Astrocyte of the hippocampus (primary cell): ENCODE measurements at places on chromosomes 2 and 18.

DNA sequence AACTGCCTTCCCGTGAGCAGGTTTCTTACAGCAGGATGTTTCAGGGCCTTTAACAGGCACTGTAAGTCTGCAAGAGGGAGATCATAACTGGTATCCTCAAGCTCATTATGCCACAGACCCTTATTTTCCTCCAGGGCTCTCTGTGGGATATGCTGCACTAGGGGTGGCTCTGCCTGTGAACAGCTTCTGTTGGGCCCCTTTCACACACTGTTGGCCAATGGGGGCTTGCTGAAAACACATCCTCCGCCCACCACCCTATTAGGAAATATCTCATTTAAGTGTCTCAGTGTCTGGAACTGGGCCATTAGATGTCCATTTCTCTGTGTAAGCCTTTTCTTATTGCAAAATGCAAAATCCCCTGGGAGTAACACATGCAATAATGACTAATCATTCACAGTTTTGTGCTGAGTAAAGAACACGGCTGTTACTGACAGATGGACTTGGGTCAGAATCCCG lies 414.3 kb upstream of the HS6ST1 start:
- DNase-seq, result peak; percentile 66

DNA sequence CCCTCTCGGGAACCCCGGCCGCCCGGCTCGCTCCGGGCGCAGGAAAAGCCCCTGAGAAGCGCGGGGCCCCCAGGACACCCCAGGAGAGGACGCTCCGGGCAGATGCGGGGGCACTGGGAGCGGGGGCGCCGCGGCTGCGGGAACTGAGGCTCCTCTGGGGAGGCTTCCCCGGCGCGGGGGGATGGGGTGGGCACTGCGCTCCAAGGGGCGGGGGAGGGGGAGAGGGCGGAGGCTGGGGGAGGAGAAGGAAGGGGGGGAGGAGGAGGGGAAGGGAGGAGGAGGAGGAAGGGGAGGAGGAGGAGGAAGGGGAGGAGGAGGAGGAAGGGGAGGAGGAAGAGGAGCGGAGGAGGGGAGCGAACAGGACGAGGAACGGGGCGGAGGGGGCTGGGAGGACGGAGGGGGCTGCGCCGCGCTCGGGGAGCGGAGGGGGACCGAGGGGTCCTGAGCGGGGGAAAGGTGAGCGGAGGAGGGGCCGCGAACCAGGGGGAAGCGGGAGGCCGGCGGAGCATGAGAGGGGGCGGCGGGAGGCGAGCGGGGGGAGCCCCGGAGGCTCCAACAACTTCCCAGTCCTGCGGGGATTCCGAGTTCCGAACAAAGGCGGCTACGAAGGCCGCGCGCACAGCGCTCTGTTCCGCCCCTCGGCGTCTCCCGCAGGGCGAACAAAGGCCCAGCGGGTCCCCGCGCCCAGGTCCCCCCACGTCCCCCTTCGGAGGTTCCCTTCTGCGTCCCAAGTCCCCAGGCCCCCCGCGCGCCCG lies 742 bp downstream of the PXDN start:
- DNase-seq, result peak; percentile 82

DNA sequence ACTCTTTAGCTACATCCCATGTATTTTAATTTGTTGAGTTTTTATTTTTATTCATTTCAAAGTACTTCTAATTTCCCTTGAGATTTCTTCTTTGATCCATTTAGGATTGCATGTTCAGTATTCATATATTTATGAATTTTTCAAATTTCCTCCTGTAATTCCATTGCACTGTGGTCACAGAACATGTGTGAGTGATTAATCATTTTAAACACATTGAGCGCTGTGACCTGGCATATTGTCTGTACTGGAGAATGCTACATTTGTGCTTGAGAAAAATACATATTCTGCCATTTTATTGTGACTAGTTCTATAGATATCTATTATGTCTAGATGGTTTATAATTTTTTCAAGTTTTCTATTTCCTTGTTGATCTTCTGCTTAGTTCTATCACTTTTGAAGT lies 353.7 kb downstream of the RAD51AP2 start:
- DNase-seq, result no peak

GRCh38 chr2:174522553-174522952 lies 35.7 kb upstream of the GPR155 start:
- no peak for DNase-seq

DNA sequence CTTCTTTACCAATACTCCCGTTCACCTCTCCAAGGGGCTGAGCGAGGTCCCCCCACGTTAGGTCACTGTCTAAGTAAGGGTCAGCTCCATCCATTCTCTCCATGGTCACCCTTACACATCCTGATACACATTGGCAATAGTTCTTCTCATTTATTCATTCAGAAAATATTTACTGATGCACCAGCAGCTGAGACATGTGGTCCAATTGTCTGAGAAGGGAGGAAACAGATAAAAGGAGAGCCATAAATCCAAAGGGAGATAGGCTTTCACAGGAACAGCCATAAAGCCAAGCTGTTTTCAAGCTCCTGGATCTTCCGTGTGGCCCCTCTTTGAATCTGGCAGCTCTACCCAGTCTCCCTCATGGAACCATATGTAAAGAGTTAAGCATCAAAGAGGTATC lies 121.2 kb downstream of the TXNL1 start:
- no peak for DNase-seq

- no peak for DNase-seq
Measured at GRCh38 chr18:62754026-62754425, 38.7 kb downstream of the PHLPP1 start.

GRCh38 chr2:132849118-132849517 lies 179.1 kb upstream of the LYPD1 start:
- peak; percentile 52 for DNase-seq

GRCh38 chr2:23292024-23292423 lies 93.0 kb upstream of the KLHL29 start:
- DNase-seq, result no peak

DNA sequence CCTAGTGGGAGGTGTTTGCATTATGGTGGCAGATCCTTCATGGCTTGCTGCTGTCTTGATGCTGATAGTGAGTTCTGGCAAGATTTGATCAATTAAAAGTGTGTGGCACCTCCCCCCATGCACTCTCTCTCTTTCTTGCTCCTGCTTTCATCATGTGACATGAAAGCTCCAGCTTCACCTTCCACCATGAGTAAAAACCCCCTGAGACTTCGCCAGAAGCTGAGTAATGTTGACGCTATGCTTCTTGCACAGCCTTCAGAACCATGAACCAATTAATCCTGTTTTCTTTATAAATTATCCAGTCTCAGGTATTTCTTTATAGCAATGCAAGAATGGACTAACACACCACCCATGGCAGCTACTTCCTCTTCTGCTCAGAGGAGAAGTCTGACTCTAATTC lies 2181.4 kb upstream of the PIK3C3 start:
- DNase-seq, result peak; percentile 49

- peak; percentile 43 for DNase-seq
Measured at GRCh38 chr18:71036783-71037182, 747.9 kb downstream of the SOCS6 start.

- no peak for DNase-seq
Measured at GRCh38 chr2:60337142-60337497, 216.3 kb downstream of the BCL11A start.

DNA sequence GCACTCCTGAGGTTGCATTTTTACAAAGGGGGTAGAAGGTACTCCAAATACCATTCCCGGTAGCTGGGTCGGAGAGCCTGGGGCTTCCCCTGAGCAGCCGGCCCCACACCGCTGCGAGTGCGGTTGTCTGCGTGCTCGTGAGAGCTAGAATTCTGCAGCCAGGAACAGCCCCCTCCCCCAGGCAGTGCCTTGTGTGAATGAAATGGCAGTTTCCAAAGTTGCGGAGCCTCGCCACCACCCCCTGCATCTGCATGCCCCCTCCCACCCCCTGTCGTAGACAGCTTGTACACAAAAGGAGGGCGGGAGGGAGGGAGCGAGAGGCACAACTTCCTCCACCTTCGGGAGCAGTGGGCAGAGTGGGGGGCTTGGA lies 1.1 kb downstream of the MYCN start:
- DNase-seq, result peak; percentile 37

- peak; percentile 58 for DNase-seq
Measured at GRCh38 chr2:152504618-152505017, 169.6 kb downstream of the FMNL2 start.

- DNase-seq, result peak; percentile 67
Measured at GRCh38 chr18:47050468-47050867, 15.0 kb upstream of the ELOA2 start.

DNA sequence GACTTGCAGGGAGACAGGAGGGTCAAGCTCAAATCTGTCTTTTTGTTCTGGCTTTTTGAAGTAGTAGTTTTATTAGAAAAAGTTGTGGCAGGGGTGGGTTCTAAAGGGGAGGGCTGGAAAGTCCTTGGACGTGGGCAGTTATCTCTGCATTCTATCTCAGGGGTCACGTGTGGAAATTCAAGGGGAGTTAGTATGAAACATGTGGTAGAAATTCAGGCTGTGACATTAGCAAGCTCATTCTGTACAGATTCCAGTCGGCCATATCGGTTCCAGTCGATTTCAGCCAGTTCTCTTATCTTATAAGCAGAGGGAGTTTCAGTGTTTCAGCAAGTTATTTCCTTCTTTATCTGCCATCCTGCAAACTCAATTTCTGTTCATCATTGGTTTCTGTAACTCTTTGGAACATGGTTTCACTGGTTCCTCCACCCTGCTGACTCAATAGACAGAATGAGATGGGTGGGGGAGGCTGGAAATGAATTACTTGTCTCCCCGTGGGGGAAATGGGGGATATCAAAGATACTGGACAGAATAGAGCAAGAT lies 53.0 kb downstream of the RAB27B start:
- no peak for DNase-seq
